ENCODE measurements at places on chromosomes 7 and 10.

DNA sequence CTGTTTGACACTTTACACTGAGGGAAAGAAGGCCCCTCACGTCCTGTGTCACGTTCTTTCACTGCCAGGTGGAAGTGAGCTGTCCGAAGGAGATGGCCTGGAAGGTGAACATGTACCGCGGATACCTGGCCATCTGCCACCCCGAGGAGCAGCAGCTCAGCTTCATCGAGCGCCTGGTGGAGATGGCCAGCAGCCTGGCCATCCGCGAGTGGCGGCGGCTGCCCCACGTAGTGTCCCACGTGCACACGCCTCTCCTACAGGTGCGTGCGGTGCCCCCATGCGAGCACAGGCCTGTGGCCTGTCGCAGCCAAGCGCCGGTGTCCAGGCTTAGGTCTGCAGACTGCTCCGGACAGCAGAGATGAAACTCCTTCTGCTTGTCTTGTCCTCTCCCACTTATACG is 103.4 kb downstream of the TRRAP start:
- DNase-seq: no peak

DNA sequence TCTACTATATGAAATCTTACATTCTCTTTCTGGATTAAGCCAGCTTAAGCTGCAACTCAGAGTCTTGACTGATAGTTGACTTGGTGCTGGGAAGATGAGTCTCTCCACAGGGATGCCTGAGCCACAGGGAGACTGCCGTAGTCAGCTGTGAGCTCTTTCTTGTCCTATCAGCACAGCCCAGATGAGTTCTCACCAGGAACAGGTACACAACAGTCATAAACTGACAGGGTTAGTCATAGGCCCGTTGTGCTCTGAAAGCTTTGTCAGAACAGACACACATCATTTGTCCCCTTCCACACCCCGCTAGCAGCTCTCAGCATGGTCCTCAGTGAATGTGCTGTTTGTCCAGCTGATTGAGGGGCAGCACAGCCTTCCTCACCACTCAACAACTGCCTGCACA is 221.6 kb downstream of the RPS24 start:
- no peak for DNase-seq

DNA sequence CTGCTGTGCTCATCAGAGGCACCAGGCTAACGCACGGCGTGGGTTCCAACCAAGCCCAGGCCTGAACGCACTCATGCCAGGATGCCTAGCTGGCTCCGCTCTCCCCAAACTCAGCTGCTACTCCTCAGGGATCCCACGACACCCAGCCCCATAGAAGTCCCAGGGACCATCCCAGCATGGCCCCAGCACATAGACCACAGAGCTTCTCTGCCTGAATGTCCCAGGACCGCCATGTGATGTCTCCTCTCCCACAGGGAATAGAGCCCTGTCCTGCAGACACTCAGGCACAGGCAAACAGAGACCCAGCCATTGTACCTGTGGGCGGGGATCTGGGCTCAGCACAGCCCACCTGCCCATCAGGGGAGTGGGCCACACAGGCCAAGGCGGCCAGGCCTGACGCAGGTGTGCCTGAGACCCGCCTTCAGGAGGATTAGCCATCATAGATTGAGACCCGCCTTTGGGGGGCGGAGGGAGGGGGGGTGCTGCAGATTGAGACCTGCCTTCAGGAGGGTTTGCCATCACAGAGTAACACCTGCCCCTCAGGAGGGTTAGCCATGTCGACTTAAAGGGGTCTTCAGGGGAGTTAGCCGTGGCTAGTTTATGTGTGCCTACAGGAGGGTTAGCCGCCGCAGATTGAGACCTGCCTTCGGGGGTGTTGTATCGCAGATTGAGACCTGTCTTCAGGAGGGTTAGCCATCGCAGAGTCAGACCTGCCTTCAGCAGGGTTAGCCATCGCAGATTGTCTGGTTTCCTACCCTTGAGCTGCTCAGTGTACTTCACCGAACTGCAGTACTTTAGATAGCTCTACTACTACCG is 29.0 kb downstream of the RASGEF1A start:
- no peak for DNase-seq

DNA sequence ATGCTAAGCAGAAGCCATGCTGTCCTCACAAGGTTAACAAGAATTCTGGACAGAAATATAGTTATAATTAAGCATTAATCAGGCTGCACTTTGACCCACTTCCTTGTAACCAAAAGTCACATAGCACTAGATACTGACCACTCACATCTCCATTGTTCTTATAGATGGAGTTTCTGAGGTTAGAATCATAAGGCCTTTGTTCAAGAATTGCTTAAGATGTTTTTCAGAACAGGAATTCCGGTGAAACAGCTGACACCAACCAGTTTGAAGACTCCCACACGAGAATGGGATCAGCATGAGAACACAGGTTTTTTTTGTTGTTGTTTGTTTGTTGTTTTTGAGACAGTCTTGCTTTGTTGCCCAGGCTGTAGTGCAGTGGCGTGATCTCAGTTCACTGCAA is 488.3 kb upstream of the NRP1 start:
- no peak for DNase-seq

- DNase-seq: no peak
These were observed 57.7 kb downstream of the CREB3L2 start for GRCh38 chr7:137944168-137944567.

- no peak for DNase-seq
These were observed 251.9 kb downstream of the PRKG1 start for GRCh38 chr10:51326174-51326573.

- DNase-seq: no peak
These were observed 34.2 kb downstream of the TACR2 start for GRCh38 chr10:69382382-69383117.

DNA sequence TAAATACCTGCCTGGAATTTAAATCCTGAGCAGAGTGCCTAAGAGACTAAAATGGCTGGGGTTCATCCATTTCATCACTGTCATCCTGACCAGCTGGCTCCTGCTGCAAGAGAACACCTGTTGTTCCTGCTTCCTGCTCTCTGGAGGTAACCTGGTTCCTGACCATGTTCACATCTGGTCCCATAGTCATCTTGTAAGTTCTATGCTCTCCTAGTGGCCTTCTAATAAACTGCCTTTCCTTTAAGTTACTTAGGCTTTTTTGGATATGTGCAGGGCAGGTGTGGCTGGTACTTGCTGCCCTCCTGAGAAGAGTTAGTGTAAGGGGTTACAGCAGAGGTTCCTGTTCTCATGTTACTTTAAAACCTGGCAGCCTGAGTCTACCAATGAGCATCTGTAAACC is 80.0 kb downstream of the NRCAM start:
- no peak for DNase-seq

DNA sequence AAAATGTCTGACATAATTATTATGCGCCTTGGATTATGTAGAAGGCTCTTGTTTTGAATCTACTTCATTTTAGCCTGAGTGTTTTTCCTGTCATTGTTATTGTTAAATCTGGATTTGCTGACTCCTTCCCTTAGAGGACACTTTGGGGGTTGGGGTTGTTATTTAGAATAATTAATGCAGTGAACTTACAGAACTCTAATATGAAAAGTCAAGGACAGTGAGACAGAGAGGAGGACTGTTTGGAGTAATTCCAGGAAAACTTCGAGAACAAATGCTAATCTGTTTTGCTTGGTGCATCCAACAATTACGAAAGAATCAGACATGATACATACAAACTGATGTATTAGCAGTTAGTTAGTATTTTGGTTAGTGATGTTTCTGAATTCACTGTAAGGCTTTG is 146.1 kb downstream of the ABCA13 start:
- DNase-seq: no peak

DNA sequence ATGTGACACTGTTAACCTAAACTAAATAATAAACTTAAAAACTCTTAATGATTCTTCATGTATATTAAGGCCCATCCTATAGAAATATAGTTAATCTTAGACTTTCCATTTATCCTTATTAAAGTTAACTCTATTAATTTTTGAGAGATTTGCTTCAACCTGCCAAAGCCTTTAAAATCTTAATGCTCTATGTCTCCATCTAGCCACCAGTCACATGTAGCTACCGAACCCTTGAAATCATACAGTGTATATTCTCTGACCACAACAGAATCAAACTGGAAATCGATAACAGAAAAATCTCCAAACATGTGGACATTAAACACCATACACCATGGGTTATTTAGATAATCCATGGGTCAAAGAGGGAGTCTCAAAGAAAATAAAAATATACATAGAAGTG is 51.9 kb downstream of the ASZ1 start:
- no peak for DNase-seq

GRCh38 chr10:49594594-49594993 is 15.5 kb upstream of the SLC18A3 start:
- no peak for DNase-seq

DNA sequence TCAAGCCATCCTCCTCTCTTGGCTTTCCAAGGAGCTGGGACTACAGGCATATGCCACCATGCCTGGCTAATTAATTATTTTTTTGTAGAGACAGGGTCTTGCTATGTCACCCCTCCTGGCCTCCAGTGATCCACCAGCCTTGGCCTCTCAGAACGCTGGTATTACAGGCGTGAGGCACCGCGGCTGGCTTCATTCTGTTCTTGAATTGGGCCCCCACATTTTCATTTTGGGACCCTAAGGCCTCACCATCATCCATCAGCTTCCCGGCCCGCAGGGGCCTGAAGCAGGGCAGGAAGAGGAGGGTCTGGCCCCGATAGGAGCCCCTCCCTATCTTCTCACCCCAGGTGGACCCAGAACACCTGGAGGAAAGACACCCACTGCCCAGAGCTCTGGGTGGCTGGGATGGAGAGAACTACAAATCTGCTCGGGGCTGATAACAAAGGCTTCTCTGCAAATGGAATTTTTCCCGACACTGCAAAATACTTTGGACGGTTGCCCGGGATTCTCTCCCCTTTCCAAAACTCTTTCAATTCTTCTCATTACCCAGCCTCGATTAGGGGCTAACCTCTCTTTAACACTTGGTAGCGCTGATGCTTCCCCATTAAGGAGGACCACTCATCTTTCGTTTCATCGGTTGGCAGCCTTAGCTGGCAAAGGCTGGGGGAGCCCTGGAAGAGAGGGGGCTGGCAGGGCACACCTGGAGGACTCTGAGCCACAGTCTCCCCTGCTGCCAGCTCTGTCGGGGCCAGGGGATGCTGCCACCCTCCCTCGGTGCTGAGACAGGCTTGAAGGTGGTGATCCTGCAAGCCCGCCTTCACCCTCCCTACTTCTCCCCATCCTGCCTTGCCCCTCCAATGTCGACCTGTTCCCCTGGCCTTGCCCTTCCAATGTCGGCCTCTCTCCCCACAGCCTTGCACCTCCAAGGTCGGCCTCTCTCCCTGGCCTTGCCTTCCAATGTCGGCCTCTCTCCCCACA is 81.0 kb upstream of the GNA12 start:
- DNase-seq: no peak

- no peak for DNase-seq
These were observed 389.6 kb downstream of the GALNT17 start for GRCh38 chr7:71521506-71521905.

DNA sequence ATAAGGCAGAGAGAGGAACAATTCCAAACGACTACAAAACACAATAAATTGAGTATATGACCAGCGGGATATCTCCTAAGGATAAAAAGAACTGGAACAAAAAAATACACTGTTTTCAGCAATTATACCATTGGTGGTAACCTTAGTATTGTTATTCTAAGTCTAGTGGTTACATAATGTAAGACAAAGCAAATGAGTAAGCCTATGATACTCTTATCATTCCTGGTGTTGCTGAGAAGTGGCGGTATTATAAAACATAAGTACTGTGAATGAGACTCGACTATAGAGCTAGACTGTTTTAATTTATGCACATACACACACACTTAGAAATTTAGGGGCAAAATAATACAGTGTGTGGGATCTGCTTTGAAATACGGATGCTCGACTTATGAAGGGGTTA is 107.7 kb downstream of the NRBF2 start:
- DNase-seq: no peak

GRCh38 chr7:101590663-101591435 is 38.2 kb downstream of the MYL10 start:
- no peak for DNase-seq

DNA sequence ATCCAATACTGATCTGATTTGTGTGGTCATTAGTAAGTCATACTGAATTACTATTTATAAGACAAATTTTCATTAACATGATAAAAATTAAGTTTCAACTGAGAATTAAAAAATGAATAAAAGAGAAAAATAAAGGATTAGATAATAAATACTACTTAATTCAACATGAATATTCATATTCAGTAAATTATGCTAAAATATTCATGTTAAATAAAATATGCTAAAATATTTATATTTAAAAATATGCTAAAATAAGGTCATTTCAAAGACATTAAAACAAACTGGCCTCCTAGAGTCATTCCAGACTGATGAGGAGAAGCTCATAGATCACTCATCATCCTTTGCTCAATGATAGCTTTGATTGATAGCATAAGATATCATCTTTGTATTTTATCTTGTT is 16.7 kb upstream of the TMEM106B start:
- DNase-seq: no peak

DNA sequence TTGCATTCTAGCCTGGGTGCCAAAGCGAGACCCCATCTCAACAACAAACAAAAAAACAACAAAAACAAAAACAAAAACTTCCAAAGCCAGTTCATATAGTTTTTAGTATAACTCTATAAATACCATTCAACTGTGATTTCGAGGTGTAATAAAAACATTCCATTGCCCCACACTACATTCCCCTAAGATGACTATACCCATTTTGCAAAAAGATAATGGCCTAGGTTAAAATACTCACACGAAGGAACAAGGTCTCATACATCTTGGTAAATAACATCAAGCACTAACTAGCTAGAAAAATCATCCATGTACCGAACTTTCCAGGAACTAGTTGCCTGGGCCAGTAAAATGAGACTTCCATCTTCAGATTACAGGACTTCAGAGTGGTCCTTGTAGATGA is 55.4 kb downstream of the GLI3 start:
- DNase-seq: no peak

GRCh38 chr10:103842605-103843004 is 12.8 kb downstream of the SH3PXD2A start:
- no peak for DNase-seq

GRCh38 chr7:139992353-139993044 is 70.3 kb downstream of the PARP12 start:
- no peak for DNase-seq

DNA sequence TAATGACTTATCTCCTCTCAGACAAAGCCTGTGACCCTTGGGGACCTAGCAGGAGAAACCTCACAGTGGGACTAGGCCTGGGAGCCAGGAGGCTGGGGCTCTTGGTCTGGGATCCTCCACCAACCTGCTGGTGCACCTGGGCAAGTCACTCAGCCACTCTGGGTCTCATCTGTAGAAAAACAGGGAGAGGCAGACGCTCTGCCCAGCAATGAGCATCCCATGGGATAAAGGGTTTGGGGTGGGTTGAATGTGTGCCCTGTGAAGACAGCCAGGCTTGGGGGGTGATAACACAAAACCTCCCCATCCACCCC is 81.6 kb downstream of the ZMIZ1 start:
- DNase-seq: no peak

DNA sequence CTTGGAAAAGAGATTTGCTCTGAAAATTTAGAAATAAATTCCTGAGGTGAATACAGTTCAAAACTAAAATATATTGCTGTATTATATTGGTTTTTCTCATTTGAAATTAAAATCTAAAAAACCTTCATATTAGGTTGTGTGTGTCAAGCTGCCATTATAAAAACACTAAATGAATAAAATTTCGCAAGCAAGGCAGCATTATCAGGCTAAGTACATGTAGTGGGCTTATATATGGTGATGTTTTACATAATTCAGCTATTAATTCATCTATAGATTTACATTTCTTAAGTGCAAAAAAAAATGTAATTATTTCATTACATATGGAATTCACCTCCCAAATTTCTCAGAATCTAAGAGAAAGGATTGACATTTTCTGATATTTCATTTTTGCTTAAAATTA is 5.3 kb downstream of the MEOX2 start:
- no peak for DNase-seq

Data from stimulated activated CD4-positive, alpha-beta T cell treated with anti-CD3 and anti-CD28 coated beads, Interleukin-1b, Interleukin-23, amount 100 ng/mL, for 24 hours (primary cell).